G401 (cell line): ENCODE measurements at places on chromosomes 3 and 15.
A peak's percentile ranks its signal among the peaks of the same experiment; 100 is the strongest.

DNA sequence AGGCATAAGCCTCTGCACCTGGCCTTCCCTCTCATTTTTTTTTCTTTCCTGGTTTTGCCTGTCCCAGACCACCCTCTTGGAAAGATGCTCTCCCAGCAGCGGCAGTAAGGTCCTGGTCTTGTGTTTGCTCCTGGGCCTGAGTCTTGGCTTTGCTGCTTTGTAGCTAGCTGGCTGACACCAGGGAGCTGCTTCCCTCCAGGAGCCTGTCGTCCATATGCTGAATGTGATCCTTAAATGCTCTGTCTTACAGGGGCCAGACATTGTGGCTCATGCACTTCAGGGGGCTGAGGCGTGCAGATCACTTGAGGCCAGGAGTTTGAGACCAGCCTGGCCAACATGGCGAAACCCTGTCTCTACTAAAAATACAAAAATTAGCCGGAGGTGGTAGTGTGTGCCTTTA lies 17.2 kb downstream of the FLNB start:
- peak; percentile 60 for DNase-seq

- DNase-seq: no peak
These were observed 60.5 kb downstream of the GABRB3 start for GRCh38 chr15:26712335-26712734.

DNA sequence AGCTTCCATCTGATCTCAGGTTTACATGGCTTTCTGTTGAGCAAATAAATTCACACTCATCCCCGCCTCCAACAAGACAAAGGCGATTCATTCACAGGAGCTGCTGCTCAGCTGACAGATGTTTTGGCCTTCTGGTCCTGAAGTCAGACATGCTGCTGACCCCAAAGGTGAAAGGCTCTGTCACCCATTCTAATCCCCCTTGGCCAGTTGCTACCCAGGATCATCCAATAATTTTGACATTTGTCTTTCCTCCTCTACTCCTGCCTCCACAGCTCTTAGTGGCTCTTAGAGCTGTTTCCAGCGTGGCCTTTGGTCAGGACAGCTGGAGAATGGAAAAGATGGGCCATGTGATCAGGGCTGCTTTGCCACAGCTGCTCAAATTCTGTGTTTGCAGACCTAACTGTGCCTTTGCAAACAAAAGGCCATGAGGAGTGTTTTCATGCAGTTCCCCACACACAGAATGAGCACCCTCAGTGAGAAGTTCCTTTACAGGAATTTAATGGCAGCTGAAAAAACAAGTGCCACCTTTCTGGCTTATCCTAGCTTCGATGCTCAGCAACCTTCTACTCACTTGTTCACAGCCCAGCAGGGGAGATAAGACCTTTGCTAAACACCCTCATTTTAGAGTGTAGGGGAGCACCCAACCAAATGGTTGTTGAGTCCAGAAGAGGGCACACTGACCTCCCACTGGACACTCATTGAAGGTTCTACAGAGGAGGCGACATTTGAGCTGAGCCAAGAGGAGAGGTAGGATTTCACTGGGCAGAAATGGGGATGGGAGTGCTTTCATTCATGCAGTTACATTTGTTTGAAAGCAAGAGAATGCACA lies 39.0 kb downstream of the CYP19A1 start:
- no peak for DNase-seq

DNA sequence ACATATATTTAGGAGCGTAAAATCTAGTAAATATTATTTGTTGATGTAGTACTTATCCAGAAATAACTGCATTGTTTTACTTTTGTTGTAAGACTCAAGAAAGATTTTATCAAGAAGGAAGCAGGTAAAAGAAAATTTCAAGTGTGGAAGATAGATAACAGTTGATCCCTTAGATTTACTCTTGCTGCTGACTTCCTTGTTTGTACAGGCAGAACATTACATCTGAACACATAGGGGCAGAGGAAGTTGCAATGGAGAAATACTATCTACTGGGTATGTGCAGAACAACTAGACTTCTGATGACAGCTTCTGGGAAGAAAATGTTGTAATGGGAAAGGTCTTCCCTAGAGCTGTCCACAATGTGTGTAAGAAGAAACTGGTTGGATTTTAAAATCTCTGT lies 350.6 kb downstream of the NLGN1 start:
- DNase-seq: no peak

DNA sequence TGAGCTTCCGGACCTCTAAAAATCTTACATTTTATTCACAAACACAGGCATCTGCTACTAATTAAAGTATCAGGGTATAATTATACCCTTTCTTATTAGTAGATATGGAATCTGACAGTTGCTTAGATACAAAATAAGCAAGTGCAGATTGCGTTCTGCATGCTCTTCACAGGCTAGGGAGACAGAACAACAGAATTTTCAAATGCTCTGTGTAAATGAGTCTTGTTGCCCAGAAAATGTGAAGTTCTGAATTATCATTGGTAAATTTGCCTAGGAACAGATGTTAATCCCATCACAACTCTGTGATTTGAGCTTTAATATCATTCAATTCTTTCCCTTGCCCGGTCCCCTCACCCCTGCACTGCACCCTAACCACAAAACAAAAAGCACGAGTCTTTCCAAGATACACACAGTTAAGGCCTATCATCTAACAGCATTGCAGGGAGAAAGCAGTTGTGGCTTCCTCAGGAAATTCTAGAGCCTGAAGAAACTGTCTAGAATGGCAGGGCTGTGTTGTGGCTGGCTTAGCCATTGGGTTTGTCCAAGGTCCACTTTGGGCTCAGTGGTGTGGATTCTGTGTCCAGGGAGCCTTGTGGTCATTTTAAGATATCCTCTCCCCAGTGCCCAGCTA lies 119.8 kb downstream of the PDCD6IP start:
- DNase-seq: no peak

GRCh38 chr15:22253676-22254408 lies 173.5 kb downstream of the OR4M2 start:
- DNase-seq: no peak

- no peak for DNase-seq
These were observed 733.0 kb downstream of the NTRK3 start for GRCh38 chr15:87523516-87523915.

DNA sequence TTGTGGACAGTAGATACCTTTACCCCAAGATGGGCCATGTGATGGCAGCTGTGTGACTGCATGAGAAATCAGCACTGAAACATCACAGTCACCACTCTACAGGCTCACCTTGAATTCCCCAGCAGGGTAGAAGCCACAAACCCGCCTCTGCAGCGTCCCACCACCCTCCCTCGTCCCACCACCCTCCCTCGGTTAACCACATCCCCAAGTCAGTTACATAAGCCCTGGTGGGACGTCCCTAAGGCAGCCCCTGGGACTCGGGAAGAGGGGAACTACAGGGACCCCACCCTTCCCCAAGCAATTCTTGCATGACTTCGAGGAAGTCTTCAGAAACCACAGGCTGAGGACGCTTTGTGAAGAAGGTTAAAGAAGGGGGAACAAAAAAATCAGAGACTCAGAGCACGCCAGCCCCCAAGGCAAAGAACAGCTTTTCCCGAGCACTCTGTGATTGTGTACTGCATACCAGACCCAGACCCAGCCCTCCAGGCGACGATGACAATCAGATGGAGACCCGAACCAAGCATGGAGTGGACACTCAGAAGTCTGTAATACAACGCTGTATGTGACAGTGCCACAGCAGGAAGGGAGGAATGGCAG lies 60.5 kb downstream of the SH3BP5 start:
- DNase-seq: no peak

DNA sequence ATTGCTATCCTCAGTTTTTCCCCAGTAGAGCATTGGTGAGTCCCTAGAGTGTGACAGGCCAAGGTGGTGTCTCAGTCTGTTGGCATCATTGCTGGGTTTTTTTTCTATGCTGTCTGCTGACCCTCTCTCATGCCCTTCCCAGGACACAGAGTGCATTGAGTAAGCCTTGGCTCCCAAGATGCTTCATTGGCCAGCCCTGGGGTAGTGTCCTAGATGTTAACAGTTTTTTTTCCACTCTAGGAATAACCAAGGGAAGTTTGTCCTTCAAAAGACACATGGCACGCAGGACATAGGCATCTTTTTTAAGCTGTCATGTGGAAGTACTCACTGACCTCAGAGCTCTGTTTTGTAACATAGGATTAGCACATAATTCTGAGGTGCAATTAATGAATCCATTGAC lies 19.5 kb downstream of the ADAMTSL3 start:
- DNase-seq: no peak

DNA sequence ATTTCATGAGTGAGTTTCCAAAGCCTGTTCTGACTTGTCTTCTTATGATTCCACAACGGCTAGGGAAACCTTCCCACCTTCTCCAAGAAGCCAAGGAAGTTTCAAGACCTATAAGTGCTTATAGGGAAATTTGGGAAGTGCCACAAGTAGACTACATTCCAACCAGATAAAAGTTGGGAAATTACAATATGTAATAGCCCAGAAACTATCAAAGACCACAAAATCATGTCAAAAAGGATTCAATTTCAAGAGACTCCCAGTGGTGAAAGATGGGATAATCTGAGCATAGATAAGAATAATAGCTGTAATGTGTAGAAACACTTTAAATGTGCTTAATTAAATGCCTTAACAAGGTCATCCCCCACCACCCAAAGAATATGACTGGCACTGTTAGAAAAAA lies 169.2 kb upstream of the SLC2A2 start:
- no peak for DNase-seq

GRCh38 chr15:80569656-80570055 lies 125.5 kb upstream of the ABHD17C start:
- DNase-seq: no peak

- DNase-seq: peak; percentile 77
These were observed 71.7 kb downstream of the DMXL2 start for GRCh38 chr15:51550841-51551240.

DNA sequence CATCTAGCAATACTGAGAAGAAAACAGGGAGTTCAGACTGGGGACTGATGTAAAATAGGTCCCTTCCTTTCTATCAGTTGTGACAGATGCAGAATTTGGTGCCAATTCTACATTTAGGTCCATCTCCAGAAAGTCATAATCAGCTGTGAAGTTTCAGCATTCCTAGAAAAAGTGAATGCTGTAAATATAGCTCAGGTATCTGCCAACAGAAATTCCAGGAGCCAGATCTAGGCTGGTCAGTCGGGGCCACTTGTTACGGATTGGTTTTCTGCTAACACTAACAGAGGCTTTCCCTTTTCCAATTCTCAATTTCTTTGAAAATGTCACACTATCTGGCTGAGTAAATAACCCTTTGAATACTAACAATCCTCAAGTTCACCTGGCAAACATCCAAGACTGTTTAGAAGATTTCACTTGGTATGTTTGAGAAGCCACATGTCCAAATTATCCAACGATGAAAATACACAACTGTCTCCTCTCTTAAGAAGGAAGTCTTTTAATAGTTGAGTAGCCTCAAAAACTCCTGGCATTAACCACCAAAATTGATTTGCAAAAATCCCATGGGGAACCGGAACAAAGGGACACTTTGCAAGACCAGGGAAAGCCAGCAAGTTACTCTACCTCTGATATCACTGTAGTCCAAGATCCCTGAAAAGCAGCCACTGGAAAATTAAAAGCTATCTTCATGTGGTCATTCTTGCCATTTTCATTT lies 222.3 kb downstream of the ZMAT3 start:
- no peak for DNase-seq

GRCh38 chr15:22887157-22887951 lies 48.9 kb downstream of the NIPA2 start:
- no peak for DNase-seq

DNA sequence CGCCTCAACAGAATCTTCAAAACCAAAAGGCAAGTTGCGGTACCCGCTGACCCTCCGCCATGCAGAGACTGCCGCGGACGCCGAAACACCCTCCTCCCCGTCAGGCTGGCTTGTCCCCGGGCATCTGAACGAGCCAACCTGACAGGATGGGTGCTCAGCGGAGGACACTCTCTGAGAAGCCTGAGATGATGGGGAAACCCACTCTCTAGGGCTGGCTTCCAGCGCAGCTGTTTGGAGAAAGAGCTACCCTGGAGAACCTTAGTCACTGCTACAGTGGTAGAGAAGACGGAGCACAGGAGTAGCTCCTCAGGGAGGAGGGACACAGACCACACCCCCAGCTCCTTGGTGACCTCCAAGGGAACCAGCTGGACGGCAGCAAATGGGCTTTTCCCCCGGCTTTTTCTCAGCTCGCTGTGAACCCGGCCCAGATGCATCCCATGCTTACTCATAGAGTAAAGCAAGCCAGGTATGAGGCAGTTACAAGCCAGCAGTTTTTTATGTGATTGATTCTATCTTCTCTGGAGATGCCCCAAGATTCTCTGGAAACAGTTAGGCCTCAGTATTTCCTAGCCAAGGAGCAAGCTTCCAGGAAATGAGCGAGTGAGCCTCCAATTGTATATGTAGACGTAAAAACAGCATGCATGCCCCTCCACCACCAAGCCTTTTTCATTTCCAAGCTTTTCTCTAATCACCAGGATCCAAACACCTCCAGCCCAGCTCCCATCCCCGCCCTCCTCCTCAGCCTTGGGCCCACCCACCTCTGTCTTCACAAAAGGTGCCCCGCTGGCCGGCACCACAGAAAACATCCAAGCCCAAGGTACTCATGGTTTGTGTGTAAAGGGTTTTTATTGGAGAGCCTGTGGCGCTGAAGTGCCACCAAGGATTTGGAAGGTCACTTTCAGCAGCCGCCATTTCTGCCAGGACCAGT lies 38.7 kb downstream of the FAM174B start:
- no peak for DNase-seq

DNA sequence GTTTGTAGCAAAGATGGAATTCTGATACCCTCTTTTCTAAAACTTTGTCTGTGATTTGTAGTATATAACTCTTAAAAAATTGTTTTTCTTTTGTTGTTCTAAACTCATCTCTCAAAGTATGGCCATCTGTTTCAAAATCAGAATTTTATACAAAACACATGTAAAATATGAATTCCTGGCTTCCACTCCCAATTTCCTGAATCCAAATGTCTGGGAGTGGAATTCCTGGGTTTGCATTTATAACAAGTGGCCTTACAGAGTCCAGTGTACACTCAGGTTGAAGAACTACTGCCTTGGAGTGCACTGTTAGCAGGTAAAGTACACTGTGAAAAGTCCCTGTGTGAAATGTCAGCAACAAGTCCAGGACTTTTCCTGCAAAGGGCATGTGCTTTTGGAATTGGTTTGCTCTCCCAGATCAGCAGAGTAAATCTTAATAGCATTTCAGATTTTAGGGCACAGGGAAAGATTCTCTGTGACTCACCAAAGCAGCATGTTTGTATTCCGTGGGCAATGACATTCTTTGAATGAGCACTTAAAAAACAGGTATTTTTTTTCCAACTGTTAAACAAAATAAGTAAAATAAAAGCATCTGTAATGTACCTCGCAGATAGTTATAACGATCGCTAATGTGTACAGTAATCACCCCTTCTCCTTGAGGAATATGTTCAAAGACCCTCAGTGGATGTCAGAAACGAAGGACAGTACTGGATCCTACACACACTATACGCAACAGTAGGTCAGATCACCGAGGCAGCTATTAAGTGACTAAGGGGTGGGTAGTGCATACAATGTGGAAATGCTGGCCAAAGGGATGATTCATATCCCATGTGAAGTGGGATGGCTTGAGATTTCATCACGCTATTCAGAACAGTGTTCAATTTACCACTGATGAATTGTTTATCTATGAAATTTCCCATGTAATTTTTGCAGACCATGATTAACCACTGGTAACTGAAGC lies 2.0 kb upstream of the CLDN16 start:
- no peak for DNase-seq

GRCh38 chr3:17355591-17355990 lies 386.8 kb downstream of the TBC1D5 start:
- no peak for DNase-seq

GRCh38 chr15:53862386-53862785 lies 102.9 kb upstream of the WDR72 start:
- no peak for DNase-seq

- peak; percentile 82 for DNase-seq
These were observed 57.2 kb downstream of the POLQ start for GRCh38 chr3:121488628-121489027.
